ENCODE measurements at places on chromosomes 2 and 18.

- DNase-seq, result no peak
Observed at GRCh38 chr18:27614951-27615844, 430.1 kb upstream of the CHST9 start.

DNA sequence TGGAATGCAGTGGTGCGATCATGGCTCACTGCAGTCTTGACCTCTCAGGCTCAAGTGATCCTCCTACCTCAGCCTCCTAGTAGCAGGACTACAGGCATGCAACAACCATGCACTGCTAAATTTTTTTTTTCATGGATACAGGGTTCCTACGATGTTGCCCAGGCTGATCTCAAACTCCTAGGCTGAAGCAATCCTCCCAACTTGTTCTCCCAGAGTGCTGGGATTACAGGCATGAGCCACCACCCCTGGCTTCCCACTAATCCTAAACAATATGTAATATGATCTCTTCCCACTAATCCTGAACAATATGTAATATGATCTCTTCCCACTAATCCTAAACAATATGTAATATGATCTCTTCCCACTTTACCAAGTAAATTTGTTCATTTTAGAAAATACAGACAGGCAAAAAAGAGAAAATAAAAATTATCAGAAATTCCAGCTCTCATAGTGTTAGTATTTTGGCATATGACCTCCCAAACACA, 33.7 kb upstream of the C18orf32 start:
- no peak for DNase-seq

GRCh38 chr2:69958480-69958879, 3.0 kb downstream of the ASPRV1 start:
- no peak for DNase-seq

GRCh38 chr2:188245230-188245629, 46.4 kb upstream of the GULP1 start:
- no peak for DNase-seq

- DNase-seq, result no peak
Observed at GRCh38 chr2:25369876-25370275, 28.2 kb upstream of the DNMT3A start.

DNA sequence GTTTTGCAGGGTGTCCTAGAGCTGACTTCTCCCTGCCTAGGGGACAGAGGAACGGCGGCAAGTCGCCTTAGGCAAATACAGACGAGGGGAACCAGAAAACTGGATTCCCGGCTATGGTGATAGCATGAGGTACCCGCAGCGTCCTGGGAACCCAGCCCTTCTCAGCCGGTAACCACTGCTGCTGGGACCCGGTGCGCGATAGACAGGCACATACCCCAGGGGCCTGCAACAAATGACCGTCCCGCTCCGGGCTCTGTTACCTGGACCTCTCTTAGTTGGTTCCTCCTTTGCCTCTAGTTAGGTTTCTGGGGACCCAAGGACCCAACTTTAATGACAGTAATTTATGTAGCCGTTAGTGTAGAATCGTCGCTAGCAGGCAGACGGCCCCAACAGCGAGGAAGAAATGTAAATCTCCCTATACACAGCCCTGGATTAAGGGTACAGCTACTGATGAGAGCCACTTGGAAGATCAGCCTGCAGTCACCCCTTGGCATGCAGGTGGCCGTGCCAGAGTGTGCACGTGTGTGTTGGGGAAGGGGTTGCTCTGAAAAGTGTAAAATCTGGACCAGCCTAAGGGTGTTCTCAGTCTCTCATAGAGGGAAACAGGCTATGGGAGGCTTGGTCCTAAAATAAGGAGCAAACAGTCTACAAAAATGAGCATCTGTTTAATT, 819 bp upstream of the SERPINE2 start:
- no peak for DNase-seq

DNA sequence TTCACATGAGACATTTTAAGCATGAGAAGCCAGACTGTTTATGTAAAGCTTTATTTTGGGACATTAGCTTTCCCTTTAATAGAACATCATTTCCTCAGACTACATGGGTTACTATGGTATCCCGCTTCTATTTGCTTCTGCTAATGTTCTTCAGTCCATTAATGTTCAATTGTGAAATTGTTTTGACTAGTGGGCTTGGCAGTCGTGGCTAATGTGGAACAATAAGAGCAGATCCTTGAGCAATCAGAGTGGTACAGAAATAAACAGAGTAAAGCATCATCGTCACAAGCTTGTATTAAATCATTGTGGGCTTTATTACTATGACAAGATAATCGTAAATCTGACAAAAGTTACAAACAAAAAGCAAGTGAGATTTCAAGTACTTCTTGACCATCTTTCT, 60.2 kb downstream of the PDE1A start:
- no peak for DNase-seq

- no peak for DNase-seq
Observed at GRCh38 chr2:211766689-211767088, 771.9 kb downstream of the ERBB4 start.

- no peak for DNase-seq
Observed at GRCh38 chr2:24566630-24567029, 75.6 kb downstream of the NCOA1 start.

DNA sequence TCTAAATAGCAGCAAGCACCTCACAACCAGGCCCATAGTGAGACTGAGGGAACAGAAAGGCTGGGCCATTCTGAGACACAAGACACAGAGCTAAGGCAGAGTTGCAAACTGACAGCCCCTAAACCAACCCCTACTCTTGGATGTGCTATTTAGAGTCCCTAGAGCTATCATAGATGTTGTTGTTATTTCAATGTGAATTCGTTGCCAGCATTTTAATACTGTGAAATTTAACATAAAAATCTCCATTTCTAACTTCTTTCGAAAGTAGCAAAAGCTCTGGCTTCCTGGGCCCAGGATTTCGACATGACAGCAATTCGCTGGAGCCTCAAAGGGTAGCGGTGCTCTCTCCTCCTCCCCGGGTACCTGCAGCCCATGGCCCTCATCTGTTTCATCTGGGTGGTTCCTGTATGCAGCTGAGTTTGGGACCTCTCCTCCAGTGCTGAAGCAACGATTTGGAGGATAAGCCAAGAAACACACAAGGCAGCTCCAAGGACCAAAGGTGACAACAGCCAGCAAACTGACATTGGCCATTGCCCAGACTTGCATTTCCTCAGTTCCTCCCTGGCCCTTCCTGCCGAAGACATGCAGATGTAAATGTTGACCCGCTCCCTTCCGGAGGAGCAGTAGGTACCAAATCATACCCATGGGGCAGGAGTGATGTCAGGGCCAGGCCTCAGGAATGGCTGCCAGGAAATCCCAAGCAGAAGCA, 254.4 kb upstream of the NCKAP5 start:
- no peak for DNase-seq

- no peak for DNase-seq
Observed at GRCh38 chr2:167750675-167751074, 496.7 kb downstream of the STK39 start.

DNA sequence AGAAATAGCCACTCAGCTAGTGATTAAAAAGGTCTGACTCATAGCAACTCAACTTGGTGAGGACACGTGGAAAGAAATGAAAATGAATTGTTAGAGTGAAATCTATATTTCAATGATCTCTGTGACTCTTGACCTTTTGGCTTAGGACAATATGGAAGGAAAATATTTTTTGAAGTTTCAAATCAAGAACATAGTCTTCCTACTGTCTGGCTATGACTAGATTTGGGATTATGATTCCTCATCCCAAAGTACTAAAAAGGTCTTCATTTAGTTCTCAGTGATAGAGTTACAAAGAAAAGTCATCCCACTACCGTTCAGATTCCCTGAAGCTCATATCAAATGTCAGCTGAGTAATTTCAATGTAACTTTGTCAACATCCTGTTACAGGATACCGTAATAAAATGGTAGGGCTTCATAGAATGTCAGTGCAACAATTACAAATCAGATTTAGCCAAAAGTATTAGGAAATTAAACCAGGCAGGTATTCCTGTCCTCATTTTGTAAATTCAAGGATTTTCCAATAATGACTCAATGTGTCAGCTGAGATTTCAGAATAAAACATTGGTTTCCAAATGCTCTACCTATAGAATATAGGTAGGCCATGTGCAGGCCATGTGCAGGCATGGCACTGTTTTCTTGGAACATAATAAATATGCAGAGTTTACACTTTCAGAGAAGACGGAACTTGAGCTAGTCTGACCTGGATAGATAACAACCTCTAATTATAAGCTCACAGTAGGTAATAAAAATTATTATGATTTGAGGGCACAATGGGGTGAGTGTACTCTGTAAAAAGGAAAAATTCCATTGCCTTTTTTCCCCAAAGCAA, 36.0 kb downstream of the ANKRD29 start:
- DNase-seq, result peak; percentile 48

GRCh38 chr2:237530472-237531433, 35.6 kb upstream of the PRLH start:
- DNase-seq, result no peak

- DNase-seq, result no peak
Observed at GRCh38 chr2:33320573-33320972, 155.9 kb upstream of the RASGRP3 start.

GRCh38 chr2:179021258-179021657, 28.7 kb downstream of the CCDC141 start:
- no peak for DNase-seq

DNA sequence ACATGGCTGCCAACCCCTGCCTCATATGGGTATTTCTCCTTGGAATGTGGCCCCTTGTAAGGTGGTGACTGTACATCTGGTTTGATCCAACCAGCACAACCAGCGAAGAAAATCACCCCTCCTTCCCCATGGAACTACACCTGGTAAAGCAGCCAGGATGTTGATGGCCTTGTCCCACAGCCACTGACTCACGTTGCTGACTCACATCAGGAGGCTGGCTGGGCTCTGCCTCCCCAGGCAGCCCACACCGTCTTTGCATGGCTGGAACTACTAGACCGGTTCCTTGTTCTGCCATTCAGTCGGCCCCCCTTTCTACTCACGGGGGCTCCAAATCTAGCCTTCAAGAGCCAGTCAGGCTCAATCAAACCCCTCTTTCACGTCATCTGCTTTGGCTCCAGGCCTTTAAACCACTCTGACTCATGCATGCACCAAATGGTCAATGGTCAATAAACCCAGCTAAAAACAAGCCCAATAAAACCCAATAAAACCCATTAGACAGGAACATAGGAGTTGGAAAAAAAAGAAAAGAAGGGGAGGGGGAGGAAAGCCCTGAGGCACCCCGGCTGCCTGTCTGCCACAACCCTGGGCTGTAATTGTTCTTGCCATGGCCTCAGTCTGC, 114.8 kb downstream of the PLB1 start:
- no peak for DNase-seq

GRCh38 chr2:205375461-205376448, 306.5 kb upstream of the NRP2 start:
- DNase-seq, result no peak

DNA sequence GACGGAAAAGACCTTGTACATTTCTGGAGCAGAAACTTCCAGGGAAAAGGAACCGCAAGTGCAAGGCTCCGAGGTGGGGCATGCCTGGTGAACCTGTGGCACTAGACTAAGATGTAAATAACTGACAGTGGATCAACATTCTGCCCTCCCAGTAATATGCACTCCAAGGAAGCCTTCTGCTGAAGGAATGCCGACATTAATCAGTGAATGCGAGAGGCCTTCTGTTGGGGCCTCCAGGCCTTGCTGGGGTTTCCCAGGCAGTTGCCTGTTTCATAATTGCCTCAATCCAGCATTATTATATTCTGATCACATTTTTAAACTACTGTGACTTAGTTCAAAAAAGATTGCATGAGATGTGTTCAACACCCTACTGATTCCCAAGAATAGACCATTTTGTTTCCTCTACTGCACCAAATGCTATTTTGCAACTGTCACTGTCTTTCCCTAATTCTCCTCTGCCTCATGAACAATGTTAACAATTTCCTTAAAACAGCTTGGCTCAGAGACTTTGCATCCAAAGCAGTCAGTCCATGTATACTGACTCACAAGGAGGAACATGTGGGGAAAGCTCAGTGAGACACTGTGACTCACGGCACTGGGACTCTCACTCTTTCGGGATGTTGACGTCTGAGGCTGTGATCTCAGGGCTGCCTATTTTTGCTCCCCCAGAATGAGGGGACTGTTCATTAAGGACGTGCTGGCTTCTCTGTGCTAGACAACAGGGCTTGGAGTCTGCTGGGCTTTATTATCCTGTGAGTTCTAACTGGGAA, 10.5 kb upstream of the DSG2 start:
- no peak for DNase-seq

GRCh38 chr2:9770308-9771100, 72.8 kb upstream of the TAF1B start:
- DNase-seq, result peak; percentile 30

DNA sequence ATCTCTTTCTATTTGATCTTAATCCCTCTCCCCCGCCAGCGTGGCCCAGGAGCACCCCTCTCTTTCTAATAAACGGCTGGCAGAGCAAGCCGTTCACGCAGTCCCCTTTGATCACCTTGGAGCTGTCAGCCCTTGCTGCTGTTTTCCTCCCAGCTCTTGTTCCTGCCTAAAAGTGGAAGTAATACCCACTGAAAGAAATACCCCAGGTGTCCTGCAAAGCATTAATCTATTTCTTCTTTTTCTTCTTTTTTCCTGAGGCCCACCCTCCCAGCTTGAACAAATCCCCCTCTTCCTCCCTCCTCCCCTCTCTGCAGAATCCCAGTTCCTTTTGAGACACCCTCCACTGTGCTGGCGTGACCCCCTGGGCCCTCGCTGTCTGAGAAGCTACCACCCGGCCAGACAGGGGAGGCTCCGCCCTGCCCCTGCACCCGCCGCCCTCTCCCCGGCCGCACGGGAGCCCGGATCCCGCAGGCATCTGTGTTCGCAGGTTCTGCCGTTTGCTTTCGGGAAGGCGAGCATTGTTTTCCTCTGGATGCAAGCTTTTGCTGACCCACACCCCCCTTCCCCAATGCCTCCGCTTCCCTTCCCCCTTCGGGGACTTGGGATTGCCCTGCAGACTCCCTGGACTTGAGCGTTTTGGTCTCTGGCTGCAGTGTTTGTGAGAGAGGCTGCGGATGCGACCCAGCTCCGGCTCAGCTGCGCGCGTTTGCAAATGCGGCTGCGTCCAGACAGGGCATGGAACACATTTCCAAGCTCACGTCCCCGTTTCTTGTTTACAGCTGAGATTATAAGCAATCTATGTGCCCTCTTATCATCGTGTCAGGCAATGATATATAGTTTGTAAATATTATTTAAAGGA, 631.5 kb downstream of the NYAP2 start:
- peak; percentile 51 for DNase-seq

DNA sequence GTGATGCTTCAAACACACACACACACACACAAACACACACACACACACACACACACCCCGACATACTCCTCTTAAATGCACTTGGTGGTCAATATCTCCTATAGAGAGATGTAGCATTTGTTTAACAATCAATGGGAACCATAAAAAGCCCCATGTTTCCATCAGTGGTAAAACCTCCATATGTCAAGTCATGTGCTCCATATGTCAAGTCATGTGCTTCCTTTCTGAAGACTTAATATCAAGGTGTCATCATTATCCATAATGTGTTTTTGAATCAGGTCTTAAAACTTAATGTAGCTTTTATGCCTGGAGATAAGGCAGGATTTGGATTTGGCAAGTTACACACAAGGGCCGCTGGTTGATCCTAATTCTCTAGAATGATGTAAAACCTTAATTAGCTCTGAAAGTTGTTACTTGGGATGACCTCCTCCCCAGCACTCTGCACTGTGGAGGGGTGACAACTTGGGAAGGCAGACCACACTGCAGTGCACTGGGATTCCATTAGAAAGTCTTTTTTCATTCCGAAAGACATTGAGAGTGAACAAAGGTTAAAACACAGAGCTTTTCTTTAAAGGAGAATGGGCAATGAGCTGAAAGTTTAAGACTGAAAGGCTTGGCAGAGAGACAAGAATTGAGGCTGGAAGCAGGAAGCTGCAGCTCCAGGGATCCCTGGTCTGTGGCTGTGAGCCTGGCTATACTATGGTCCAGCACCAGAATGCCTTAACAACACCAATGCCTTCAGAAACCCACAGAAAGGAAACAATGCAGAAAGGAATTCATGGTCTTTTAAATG, 26.4 kb downstream of the ALK start:
- no peak for DNase-seq

- no peak for DNase-seq
Observed at GRCh38 chr2:21404137-21404536, 280.4 kb downstream of the TDRD15 start.

Data from Panc1 (cell line).